ENCODE measurements at places on chromosomes 4 and X. TPM values are rescaled to one million over a fixed set of nuclear protein-coding genes. Genes with fewer than 3 reads are reported as not detected.

The NMU gene
- total RNA-seq = not detected

The FREM3 gene
- total RNA-seq = 6.8 TPM

The CACNA1F gene
- 1.4 TPM for total RNA-seq

The PAK3 gene
- total RNA-seq = 87.3 TPM

The CYSLTR1 gene
- total RNA-seq = 0.60 TPM

The RXFP1 gene
- 27.4 TPM for total RNA-seq

The AR gene
- 3.4 TPM for total RNA-seq

The L1CAM gene
- 175 TPM for total RNA-seq

The TRIM60 gene
- not detected for total RNA-seq

The FAM9A gene
- not detected for total RNA-seq

The FAM53A gene
- 4.3 TPM for total RNA-seq

The ELK1 gene
- total RNA-seq = 76.5 TPM

The LDOC1 gene
- 92.8 TPM for total RNA-seq

Measured in dorsolateral prefrontal cortex (tissue), 122 donors.